ENCODE measurements at places on chromosomes 4 and X. TPM values are rescaled to one million over a fixed set of nuclear protein-coding genes. Genes with fewer than 3 reads are reported as not detected.

The MAP7D3 gene
- 22.2 TPM for total RNA-seq

The ABLIM2 gene
- 125 TPM for total RNA-seq

DNA sequence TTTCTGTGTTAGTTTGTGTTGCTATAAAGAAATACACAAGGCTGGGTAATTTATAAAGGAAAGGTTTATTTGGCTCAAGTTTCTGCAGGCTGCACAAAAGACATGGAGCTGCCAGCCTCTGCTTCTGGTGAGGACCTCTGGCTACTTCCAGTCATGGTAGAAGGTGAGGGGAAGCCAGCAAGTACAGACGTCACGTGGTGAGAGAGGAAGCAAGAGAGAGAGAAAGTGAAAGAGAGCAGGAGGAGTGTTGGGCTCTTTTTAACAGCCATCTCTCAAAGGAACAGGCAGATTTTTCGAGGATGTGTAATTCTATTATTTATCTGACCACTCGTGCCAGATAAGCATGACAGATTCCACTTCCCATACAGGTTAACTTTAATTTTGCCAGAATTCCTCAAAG, 1199.1 kb downstream of the ADGRL3 start:
- no peak for DNase-seq
- no peak overlapping the region for H3K27ac ChIP-seq
- no peak overlapping the region for H3K4me3 ChIP-seq

- no peaks in the 10 kb centered on the region for H3K36me3 ChIP-seq
- no peaks in the 10 kb centered on the region for H3K4me1 ChIP-seq
- H3K27ac ChIP-seq = no peak overlapping the region
Measured at GRCh38 chrX:94854251-94854650, 1180.2 kb downstream of the FAM133A start.

DNA sequence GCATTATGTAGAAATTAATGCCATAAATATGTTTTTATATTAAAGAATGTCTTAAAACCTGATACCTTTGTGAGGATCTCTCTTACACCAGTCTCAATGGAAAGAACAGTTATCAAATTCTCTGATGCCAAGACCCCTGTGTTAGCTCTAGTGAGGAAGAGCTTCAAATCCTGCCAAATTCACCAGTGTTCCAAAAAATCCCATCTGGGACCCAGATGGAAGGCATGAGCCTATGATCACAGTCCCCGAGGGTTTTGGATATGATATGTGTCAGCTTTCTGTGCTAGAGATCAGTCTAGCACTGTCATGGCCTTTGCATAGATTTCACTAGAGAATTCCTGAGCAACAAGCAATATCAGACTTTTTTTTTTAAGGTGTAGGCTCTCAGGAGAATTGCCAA, 412.1 kb downstream of the UBE2NL start:
- no peaks in the 10 kb centered on the region for H3K36me3 ChIP-seq
- no peak overlapping the region for H3K27ac ChIP-seq
- H3K4me3 ChIP-seq = no peak overlapping the region
- no peaks in the 10 kb centered on the region for H3K4me1 ChIP-seq
